ENCODE measurements at places on chromosomes 7 and 10.
A peak's percentile ranks its signal among the peaks of the same experiment; 100 is the strongest.

GRCh38 chr10:87519582-87519981, 14.9 kb downstream of the MINPP1 start:
- DNase-seq, result no peak

DNA sequence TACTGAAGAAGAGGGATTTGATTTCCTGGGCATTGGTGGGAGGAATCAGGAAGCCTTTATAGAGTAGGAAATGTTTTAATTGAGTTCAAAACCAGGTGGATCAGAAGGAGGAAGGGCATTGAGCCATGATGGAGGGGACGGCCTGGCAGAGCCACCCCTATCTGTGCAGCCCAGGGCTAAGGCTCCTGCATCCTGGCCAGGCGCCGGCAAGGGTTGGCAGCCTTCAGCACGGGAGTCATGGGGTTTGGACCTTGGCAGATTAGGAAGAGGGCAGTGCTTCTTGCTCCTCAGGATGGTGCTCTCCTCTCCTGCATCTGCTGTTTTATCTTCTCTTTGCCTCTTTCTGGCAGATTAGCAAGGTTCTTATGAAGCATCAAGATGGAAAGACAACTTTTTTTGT, 12.5 kb downstream of the ZNF862 start:
- DNase-seq, result no peak

DNA sequence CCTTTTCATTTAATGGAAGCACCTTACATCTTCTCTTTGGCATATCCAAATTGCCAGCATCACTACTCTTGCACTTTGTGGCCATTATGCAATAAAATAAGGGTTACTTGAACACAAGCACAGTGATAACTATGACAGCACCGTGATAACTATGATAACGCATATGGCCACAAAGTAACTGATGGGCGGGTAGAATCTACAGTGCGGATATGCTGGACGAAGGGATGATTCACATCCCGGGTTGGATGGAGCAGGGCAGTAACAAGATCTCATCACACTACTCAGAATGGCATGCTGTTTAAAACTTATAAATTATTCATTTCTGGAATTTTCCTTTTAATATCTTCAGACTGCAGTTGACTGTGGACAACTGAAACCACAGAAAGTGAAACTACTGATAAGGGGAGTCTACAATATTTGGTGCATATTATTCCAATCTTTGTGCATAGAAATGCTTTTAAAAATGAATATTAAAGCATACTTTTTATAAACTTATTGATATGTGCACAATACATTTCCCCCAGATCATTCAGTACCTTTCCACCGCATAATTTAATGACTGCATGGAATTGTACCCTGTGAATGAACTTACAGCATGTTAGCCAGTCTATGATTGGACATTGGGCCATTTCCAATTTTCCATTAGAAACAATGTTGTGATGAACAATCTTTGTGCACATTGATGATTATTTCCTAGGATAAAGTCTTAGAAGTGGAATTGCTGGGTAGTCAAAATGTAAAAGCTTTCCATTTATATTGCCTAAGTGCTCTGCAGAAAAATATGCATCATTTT, 136.4 kb downstream of the WNT2 start:
- DNase-seq, result no peak

- DNase-seq, result peak; percentile 76
Measured at GRCh38 chr7:157412021-157412443, 75.2 kb downstream of the DNAJB6 start.

GRCh38 chr7:158966780-158967390, 110.5 kb downstream of the DYNC2I1 start:
- DNase-seq, result no peak

DNA sequence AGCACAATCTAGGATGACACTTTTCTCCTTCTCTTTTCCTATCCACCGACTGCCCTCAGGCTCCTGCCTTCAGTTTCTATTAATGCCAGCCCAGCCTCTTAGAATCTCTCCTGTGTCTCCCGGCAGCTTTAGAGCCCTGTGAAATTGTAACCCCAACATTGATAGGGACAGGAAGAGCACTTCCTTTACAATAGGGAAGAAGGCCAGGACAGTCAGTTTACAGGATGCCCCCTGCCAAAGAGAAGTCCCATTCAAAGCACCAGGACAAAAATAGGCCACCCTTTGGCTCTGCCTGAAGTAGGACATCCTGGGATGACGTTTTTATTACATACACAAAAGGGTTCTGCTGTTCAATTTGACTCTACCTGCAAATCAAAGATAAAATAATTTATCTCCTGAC, 64.7 kb upstream of the ANK3 start:
- DNase-seq, result no peak

Measured in mammary epithelial cell (primary cell).